ENCODE measurements at places on chromosomes 2 and 18.
A peak's percentile ranks its signal among the peaks of the same experiment; 100 is the strongest.

- no peak for DNase-seq
These were observed 44.7 kb downstream of the WIPF1 start for GRCh38 chr2:174552880-174553279.

- DNase-seq: no peak
These were observed 5.2 kb downstream of the ZNF638 start for GRCh38 chr2:71336802-71337201.

DNA sequence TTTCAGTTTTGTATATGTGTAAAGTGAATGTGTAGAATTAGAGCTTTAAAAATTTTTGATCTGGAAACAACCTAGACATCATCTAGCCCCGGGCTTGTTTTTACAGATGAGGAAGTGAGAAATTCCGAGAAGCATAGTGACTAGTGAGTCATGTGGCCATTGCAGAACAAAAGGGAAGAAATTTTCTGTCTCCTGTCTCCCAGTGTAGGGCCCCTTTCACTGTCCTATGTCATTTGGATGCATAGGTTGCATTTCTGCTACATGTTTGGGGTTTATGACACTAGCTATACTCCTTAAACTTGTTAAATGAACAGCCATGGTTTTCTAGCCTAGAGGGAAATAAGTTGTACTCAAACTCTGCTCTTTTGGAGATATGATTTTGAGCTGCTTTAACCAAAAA is 84.6 kb downstream of the PLCL1 start:
- DNase-seq: peak; percentile 21

DNA sequence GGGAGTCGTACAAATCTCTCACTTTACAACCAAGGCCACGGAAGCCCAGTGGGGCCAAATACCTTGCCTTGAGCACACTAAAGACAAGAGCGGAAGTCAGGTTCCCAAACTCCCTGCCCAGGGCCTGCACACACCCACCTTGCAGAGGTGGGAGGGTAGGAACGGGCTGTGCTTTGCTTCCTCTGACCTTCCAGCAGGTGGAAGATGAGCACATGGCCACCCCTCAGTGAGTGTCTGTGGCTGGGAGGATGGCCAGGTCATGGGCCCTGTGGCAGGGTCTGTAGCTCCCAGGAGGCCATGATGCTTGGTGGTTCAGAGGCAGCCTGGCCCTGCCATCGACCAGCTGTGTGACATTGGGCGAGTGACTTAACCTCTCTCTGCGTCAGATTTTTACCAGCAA is 218.2 kb downstream of the ZBTB7C start:
- no peak for DNase-seq

DNA sequence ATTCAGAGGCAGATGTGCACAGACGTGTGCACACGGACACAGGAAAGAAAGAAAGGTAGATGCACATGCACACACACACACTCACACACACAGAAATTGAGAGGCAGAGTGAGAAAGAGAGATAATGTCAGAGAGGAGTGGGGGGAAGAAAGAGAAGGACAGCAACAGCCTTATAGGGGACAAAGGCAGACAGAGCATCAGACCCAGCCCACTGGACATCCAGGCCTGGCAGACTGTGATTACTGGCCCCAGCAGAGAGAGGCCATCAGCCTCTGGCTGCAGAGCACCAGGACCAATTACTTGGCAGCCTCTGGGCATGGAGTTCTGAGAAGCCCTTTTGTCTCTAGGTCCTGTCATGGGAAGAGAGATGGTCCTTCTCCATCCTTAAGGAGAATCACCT is 66.1 kb downstream of the C18orf54 start:
- no peak for DNase-seq

GRCh38 chr2:200930947-200931626 is 32.4 kb downstream of the ORC2 start:
- DNase-seq: no peak

DNA sequence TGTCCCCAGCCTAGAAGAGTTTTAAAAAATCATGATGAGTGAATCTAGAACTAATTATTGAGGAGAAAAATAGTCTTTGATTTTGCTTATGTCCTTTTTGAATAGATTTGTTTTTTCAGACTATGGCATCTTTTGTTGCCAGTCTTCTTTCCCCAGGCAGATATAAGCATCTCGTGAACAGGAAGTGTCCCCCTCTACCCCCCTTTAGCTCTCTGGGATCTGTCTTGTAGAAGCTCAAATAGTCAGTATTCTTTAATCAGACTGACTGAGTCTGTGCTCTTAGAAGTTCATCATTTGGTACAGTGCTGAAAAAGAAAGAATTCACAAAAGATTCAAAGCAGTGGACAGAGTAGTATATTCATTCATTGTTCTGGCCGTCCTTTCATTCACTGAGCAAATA is 10.4 kb downstream of the PRKCE start:
- DNase-seq: no peak

DNA sequence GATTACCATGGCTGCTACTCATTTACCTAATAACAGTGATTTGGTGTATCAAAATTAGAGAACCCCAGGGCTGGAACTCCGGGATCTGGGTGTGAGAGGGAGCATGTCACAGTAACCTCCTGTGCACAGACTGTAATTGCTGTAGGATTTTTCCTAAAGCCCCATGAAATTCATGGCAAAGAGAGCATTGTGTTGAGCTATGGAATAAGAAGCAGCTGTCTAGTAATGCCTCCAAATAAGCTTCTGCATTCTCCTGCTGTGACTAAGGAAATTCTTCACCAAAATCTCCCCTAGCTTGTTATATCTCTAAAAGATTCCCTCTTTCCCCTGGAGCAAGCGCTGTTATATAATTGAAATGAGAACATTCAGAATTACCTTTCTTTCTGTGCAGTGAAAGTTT is 158.1 kb upstream of the SPATS2L start:
- DNase-seq: no peak

DNA sequence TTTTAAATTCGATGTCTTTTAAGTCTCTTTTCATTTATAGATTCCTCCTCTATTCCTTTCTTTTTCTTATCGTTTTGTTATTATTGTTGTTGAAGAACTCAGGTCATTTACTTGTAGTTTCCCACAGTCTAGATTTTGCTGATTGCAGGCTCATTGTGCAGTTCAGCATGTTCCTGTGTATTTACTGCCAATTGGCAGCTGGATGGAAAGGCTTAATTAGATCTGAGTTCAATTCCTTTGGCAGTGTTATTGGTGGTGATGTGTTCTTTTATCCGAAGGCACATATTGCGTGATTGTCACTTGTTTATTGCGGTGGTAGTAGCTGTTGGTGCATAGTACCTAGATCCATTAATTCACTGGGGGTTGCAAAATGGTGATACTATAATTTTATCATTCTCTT is 180.7 kb downstream of the BABAM2 start:
- no peak for DNase-seq

GRCh38 chr2:190205657-190206056 is 114.0 kb downstream of the HIBCH start:
- no peak for DNase-seq

GRCh38 chr2:199278099-199278498 is 179.6 kb downstream of the SATB2 start:
- DNase-seq: no peak

DNA sequence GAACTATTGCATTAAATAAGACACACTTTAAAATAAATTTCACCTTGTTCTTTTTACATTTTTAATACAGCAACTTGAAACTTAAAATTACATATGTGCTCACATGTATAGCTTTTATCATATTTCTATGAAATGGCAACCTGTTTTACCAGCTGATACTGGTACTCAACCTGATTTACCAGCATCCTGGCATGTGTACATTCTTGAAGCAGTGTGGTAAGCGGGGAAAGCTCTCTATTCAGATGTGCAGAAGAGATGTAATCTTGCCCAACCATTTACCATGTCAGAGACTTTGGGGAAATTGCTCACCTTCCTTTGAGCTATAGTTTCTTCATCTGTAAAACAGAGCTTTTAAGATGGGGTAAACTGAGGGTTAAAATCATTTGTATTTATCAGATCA is 133.2 kb downstream of the CCDC148 start:
- DNase-seq: no peak

- no peak for DNase-seq
These were observed 16.3 kb downstream of the PLEKHB2 start for GRCh38 chr2:131121464-131121863.

GRCh38 chr2:237978058-237978712 is 11.4 kb downstream of the UBE2F start:
- DNase-seq: no peak

DNA sequence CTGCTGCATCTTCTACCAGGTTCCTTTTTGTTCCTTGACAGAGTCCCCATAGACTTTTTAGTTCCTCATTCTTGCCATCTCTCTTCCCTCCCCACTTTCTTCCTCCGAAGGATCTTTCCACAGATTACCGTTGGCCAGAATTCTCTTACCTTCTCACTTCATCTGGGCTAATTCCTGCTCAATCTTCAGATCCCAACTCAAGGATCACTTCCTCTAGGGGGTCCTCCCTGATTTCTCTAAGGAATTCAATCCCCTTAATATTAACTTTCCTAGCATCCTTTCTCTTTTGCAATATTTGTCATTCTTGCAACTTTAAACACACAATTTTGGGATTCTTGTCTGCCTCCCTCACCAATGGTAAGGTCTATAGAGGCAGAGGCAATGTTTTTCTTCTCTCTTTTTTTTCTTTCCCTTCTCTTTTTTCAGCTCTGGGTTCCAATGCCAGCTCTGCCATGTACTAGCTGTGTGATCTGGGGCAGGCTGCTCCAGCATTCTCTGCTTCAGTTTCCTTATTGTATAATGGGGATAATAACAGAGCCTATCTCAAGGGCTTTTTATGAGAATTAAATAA is 5.4 kb upstream of the KCNE4 start:
- no peak for DNase-seq

GRCh38 chr18:49756135-49756534 is 57.2 kb downstream of the ACAA2 start:
- DNase-seq: no peak

DNA sequence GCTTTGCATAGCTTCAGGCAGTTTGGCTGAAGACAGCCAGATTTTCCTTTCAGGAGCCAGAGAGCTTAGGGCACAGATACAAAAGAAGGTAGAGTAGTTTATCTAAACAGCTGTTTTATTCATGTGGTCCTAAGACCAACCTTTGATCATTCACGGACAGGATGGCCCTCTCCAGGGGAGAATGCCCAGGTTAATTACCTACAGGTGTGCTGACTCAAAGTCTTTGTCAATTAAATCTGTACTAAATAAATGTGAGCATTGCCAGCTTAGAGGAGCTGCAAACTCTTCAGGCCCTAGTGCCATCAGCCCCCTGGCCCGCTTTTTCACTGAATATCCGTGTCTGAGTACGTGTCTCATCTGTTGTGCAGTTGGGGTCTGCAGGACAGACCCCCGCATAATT is 554.7 kb downstream of the NUP35 start:
- DNase-seq: no peak

DNA sequence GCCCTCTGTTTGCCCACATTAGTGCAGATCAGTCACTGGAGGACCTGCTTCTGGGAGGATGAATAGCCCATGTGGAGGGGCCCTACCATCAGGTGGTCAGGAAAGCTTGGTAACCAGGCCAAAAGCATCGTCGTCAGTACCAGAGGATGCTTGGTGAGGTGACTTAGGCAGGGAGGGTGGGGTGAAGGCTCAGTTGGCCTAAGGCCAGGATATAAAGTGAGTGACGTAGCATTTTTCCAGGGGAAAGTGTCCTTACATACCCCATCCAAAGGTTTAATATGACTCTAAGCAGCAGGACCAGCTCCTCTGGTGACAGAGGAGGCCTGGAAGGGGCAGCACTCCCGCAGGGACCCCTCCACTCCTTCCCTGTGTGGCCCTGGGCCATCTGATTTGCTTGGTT is 27.7 kb upstream of the DNMT3A start:
- DNase-seq: no peak

- no peak for DNase-seq
These were observed 1996.2 kb upstream of the PIK3C3 start for GRCh38 chr18:39958876-39959275.

- no peak for DNase-seq
These were observed 854.6 kb downstream of the CBLN2 start for GRCh38 chr18:71689416-71690160.

GRCh38 chr2:136874258-136874657 is 108.9 kb downstream of the THSD7B start:
- no peak for DNase-seq

- peak; percentile 31 for DNase-seq
These were observed 51.1 kb upstream of the SLC66A3 start for GRCh38 chr2:11103984-11104793.

- DNase-seq: no peak
These were observed 295.2 kb downstream of the SRBD1 start for GRCh38 chr2:45315861-45316260.

DNA sequence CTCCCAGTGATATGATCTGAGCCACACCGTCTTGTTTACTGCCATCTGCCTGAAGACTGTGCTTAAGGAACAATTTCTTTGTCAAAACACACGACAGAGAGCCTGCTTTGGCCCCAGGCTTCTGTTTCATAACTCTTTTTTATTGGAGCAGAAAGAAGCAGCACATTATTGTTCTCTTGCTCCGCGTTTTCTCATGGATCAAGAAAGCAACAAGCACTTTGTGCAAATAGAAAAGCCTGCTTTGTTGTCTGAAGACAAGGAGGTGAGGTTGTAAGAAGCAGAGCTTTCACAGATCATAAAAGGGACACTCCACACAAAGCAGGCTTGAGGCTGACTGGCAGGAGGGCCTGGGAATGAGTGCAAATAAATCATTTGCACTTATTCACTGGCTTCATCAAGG is 118.3 kb upstream of the FAM136A start:
- DNase-seq: no peak

- DNase-seq: no peak
These were observed 44.4 kb upstream of the ACAA2 start for GRCh38 chr18:49857708-49858107.

- no peak for DNase-seq
These were observed 3.9 kb upstream of the HRH4 start for GRCh38 chr18:24456549-24456948.

DNA sequence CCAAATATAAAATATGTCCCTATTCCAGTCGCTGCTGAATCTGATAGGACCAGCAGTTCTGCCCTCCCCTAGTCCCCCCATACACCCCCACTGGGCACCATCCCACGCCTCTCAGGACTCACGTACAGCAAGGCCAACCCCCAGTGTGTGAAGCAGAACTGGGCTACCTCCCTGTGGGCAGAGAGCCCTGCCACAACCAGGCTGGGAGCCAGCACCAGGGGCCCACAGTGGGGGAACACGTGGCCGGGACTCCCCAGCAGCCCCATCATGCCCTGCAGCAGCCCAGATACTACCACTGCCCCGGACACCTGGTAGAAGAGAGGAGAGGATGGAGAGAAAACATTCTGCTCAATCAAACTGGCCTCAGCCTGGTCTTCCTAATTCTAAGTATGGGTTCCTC is 1.3 kb downstream of the SLC23A3 start:
- DNase-seq: no peak

DNA sequence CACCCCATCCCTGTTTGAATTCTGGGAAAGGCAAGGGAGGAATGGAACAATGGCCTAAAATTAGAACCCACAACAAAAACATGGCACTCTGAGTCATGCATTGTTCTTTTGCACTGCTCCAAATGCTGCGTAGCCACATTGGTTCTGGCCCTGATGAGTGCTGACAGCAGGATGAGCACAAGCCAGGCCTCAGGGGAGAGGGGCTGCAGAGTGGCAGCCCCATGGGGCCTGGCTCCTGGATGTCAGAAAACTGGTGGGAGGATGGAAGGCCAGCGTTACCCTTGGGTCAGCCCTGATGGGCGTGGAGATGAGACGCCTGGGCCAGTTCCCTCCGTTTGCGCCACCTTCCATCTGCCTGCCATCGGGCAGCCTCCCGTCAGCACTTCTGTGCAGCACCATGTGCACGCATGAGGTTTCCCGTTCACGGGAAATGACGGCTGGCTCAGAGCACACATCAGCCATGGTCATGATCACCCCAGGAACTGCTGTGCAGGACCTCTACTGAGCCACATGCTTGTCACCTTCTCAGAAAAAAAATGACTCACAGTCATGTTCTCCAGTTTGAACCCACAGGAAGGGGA is 65.6 kb downstream of the CYP26B1 start:
- DNase-seq: no peak

Data from central memory CD4-positive, alpha-beta T cell (primary cell).